ENCODE measurements at places on chromosomes 6 and 20.

- DNase-seq = no peak
Measured at GRCh38 chr6:63609231-63609630, 26.4 kb upstream of the PHF3 start.

DNA sequence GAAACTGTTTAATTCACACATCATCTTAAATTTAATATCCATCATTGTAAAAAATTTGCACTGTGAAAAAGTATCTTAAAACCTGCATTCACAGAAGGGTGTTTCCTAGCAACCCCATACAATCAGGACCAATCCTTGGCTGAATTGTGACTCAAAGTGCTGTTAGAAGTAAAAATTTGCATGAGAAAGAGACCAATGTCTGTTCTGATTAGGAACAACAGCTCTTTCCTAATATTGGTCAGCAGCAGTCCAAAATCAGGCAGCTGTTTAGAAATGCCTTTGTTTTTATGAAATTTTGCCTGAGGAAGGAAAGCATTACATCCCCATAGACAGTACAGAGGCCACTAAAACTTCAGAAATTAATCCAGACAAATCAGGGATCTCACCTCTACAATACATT is 987.0 kb downstream of the HACE1 start:
- DNase-seq = no peak

DNA sequence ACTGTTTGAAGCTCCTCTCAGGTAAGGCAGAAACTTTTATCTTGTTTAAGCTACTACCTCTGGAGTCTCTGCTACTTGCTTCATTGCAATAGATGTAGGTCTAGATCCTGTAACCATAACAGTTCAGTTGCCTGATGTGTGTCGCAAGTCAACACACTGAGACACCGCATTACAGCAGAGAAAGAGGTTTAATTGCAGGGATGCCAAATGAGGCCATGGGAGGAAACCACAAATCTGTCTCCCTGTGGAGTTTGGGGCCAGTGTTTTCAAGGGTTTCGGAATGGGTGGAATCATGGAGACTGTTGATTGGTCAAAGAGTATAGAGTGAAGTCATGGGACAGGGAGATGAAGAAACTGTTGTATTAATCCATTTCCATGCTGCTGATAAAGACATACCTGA is 57.1 kb upstream of the RBM24 start:
- no peak for DNase-seq

DNA sequence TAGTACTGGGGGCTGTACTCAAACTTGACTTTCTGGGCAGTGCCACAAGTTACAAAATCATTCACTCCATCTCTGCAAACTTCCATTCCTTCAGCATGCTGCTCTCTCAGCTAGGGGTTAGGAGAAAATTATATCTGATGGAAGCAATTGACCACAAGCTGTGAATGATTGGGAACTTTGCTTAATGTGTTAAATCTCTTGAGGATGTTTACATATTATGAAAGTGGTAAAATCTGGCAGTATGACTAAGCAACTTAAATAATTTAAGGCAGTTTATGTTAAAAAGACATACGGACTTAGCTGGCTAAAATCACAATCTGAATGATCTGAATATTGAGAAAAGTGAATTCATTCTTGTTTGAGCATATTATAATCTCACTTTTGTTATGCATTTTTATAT is 415.0 kb downstream of the PHF3 start:
- no peak for DNase-seq

GRCh38 chr6:47852727-47853126 is 70.9 kb downstream of the OPN5 start:
- DNase-seq = no peak

DNA sequence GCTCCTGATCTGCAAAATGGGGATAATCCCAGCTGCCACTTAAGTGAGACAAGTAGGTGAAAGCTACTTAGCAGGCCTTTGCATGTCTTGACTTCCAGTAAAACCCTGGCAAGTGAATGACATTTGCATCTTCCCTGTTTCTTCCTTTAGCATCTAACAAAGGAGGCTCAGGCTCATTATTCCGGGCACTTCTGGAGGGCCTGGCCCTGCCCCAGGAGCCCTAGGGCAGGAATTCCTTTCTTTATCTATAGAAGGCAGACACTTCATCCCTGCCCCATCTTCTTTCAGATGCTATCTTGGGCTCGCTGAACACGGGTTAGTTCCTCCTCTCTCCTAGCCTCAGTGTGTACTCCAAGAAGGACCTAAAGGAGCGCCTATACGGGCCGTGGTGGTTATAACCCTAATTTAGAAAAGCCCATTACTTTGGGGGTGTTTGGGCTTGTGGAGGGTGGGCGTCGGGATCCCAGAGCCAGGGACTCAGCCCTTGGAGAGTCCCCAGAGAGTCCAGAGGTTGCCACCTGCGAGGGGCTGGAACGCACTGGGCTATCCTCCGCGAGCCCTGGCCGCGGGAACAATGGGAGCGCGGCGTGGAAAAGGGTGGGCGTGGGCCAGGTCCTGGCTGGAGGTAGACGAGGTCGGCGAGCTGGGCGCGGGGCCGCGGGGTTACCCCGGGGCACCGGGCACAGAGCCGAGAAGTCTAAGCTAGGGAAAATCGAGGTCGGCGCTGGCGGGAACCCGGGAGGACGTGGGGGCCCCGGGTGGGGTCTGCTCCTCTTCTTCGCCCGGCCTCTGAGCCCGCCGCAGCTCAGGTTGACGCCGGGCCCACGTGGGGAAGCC is 62.8 kb upstream of the EPB41L1 start:
- no peak for DNase-seq

- no peak for DNase-seq
Measured at GRCh38 chr6:137357263-137357947, 136.8 kb downstream of the OLIG3 start.

DNA sequence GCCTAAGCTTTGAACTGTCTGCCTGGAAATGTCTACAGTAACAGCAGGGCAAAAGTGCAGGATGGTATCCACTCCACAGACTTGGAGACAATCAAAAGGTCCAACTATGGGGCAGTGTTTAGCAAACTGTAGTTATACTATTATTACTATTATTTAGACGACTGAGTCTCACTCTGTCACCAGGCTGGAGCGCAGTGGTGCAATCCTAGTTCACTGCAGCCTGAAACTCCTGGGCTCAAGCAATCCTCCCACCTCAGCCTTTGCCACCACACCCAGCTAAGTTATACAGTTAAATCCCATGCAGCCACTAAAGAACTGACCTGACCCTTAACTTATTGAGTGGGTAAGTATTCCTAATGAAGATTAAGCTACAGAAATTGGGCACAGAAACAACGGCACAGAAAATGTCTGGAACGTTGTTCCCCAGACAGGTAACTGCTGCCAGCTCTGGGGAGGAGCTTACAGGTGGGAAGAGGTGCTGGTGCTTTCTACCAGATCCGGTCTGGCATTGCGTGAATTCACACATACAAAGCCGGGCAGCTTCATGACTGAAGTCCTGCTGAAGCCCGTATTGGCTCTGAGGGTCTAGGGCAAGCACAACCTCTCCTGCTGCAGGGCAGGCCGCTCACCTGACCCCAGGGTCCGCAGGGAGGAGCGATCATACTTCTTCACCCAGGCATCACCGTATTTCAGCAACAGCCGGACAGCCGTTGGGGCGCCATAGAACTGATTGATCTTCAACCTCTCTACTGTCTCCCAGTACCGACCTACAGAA is 27.0 kb upstream of the APMAP start:
- DNase-seq = peak; percentile 13

DNA sequence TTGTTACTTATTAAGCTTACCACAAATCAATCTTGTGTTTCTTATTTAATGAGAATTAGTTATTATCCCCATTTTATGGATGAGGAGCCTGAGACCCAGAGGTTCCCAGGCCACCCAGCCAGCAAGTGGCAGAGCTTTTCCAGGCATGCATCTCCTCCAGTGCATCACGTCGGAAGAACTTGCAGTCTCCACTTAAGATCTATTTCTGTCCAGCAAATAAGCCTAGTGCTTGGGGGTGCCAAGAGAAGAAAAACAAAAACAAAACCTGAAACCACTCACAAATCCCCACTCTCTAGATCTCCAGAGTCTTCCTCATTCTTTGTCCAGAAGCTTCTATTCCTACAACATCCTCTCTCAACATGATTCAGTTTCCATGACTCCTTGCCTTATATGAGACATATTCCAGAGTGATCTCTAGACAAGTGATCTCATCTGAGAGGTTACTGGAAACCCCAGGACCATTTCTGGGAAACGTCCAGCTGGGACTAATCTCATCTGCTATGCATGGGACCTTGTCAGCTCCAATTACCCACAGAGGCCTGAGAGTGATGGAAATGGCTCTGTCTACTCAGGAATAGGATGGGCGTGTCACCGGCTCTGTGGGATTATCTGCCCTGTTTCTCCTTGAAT is 4.1 kb downstream of the GUCA1B start:
- no peak for DNase-seq

GRCh38 chr6:20113649-20114224 is 98.5 kb downstream of the MBOAT1 start:
- no peak for DNase-seq

DNA sequence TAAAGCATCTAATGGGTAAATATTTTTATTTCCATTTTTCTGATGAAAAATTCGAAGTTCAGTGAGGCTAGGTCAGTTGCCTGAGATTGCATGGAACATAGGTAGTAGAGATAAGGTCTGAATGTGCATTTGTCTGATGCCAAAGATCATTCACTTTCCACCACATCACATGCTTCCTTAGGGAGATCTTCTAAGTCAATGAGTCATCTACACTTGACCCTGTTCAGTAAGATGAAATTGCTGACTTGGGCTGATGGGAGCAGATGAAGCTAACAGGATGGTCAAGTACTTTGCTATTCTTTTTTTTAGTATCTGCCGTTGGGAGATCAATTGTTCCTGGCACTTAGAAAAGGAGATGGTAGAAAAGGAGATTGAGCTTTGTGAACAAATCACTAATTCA is 511.3 kb downstream of the PHF3 start:
- no peak for DNase-seq

- no peak for DNase-seq
Measured at GRCh38 chr6:39786649-39787048, 5.5 kb upstream of the DAAM2 start.

DNA sequence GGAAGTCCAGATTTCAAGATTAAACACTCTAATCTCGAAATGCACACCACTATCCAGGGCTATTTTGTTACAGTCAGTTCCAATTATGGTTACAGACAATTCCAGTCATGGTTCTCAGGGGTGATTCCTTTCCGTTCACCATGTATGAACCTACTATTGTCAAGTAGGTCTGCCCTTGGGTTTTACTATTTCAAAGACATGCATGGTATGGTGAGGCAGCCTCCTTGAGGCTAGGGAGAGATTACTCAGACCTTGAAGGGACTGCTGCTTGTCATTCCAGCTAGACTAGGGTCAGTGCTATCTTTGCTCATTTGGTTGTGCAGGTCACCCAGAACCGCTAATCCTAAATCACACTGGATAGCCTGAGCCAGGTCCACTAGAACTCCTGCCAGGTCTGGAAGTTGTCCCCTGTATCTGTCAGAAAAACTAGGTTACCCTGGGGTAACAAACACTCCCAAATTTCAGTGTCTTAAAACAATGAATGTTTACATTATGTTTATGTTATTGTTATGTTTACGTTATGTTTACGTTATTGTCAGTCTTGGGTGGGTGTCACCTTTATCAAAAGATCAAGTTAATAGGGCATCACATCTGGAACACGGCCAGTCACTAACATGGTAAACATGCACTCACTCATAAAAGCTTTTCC is 41.1 kb upstream of the E2F3 start:
- no peak for DNase-seq

DNA sequence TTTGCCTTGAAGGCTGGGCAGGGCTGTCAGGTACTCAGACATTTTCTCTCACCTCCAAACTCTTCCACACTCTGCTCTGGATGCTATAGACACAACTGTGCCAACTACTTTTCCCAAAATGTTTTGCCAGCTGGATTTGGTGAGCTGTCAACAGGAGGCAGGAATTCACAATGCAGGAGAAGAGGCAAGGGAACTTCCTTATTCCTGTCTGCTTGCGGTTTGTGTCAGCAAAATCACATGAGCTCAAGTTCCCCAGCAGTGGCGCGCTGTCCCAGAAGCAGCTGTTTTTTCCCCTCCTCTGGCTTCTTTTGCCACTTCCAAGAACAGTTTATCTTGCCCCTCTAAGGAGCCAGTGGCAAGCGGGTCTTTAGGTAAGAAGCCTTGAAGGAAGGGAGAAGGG is 608.2 kb downstream of the PRKN start:
- DNase-seq = peak; percentile 23

- no peak for DNase-seq
Measured at GRCh38 chr6:111725446-111726112, 119.9 kb upstream of the TRAF3IP2 start.

DNA sequence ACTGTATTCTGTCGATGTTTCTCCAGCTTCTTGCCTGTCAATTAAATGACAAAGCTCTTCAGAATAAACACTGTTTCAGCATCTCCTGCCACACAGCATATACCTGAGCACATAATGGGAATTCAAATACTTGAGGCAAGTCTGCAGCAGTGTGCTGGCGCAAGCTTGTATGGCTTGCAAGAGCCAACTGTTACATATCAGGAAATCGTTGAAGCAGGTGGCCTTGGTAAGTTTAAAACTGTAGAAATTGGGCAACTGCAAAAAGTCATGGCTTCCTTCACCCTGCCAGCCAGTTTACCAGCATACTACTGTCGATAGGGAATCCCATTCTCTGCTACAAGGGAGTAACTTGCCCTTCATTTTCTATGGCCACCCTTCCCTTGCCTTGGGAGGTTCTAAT is 23.0 kb downstream of the CPNE1 start:
- no peak for DNase-seq

DNA sequence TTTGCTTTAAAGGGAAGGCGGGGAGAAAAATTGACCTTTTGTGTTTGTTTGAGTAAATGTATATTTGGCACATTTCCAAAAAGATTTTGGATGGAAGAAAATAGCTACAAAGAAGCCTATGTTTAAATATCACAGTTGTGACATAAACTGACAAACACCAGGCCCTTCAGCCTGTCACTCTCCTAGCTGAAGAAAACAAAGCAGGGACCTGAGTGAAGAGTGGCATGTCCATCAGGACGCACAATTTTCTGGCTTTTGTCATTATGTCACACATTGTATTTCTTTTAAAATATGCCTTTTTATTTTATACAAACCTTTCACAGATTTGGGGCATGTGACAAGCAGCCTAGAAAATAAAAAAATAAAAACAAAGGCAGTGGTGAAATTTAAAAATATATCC is 241.2 kb downstream of the OGFRL1 start:
- no peak for DNase-seq

DNA sequence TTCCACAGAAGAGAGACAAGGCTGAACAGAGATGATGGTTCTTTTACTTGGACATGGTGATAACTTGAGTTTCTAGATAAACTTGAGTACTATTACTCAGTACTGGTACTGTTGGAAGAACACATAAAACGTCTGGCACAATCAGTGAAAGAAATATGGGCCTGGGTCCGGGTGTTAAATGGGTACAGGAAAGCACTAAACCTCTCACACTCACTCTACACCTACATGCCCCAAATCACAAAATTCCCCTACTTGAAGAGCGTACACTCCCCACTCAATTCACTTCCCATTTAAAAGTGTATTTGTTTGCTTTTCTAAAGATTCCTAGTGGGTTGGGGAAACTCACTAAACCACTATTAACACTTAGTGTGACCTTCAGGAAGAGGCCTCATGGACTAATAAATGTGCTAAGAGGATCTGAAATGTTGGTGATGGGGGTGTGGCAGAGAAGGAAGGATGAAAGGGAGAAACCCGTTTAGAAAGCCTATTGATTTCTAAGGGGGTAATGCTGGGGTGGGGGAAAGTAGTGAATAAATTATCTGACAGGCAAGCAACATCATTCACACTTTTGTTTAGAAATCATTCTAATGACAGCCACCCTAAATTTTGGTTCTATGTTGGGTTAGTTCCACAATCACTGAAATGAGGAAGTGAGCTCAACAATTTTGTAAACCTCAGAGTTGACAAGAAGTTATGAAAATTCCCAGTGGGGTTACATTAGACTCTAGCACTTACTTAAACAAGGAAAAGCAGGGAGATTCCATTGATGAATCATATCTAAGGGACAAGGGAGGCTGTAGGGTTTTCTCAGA is 222.6 kb upstream of the MARCKS start:
- peak; percentile 32 for DNase-seq
